ENCODE measurements at places on chromosomes 3 and 15.

- H3K4me3 ChIP-seq = no peak overlapping the region
- no peaks in the 10 kb centered on the region for H3K27me3 ChIP-seq
- no peaks in the 10 kb centered on the region for H3K36me3 ChIP-seq
- no peak for DNase-seq
- no peak overlapping the region for H3K27ac ChIP-seq
- H3K4me1 ChIP-seq = peaks cover 7% of the 10 kb centered on the region
Observed at GRCh38 chr3:17431004-17431403, 311.4 kb downstream of the TBC1D5 start.

GRCh38 chr15:67542420-67543347 lies at the start of gene MAP2K5:
Gene MAP2K5 (plus strand): TSS chr15:67542703. CDS start chr15:67543336, 633 bp downstream.
- peaks cover 6% of the 10 kb centered on the region for H3K36me3 ChIP-seq
- no peaks in the 10 kb centered on the region for H3K27me3 ChIP-seq
- H3K27ac ChIP-seq = peak within 1 kb of the TSS; percentile 95
- H3K4me3 ChIP-seq = peak within 1 kb of the TSS; percentile 68

GRCh38 chr3:183218826-183219225 lies 34.2 kb upstream of the B3GNT5 start:
- H3K27me3 ChIP-seq = no peaks in the 10 kb centered on the region
- H3K36me3 ChIP-seq = no peaks in the 10 kb centered on the region
- no peak for DNase-seq
- H3K27ac ChIP-seq = no peak overlapping the region
- no peaks in the 10 kb centered on the region for H3K4me1 ChIP-seq
- H3K4me3 ChIP-seq = no peak overlapping the region

GRCh38 chr15:89825271-89825940 lies 10.8 kb upstream of the ANPEP start:
- no peak for DNase-seq
- H3K27ac ChIP-seq = no peak overlapping the region
- H3K4me1 ChIP-seq = peaks cover 13% of the 10 kb centered on the region
- H3K36me3 ChIP-seq = no peaks in the 10 kb centered on the region
- H3K4me3 ChIP-seq = no peak overlapping the region

DNA sequence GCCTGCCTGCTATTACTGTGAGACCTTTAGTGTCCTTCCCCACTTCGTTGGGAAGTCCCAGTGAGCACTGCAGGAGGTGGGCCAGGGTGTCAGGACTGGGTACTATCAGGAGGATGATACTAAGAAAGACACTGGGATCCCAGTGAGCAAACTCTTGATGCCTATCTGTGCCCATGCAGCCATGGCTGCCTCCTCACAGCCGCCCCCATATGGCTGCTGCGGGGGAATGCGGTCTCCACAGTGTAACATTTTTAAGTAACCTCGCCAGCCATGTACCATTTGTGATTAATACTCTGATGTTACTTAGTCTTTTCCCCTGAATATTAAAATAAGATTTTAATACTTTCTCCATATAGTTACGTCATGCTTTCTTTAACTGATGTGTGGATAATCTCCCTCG lies 312.2 kb downstream of the RYR3 start:
- no peaks in the 10 kb centered on the region for H3K4me1 ChIP-seq
- no peak for DNase-seq
- H3K36me3 ChIP-seq = no peaks in the 10 kb centered on the region

All from lung (tissue), 17 donors.